ENCODE measurements at places on chromosomes 16 and 17.

- DNase-seq, result no peak
Observed at GRCh38 chr16:11530171-11530940, 56.4 kb downstream of the LITAF start.

DNA sequence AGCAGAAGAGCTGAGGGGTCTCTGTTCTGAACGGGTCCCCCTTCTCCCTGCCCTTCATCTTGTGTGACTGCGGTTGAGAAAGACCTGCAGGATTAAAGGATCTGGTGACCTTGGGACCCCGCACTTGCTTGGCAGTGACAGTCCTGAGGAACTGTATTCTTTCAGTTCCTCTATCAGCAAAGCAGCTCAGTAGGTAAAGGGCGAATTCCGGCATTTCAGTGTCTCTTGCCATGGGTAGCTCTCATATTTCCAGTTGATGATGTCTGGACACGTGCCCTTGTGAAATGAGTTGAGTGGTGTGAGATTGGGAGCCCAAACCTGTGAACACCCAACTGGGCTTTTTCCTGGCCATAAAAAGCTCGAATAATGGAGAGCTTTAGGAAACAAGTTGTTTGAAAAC, 135.7 kb downstream of the PRKCA start:
- no peak for DNase-seq

DNA sequence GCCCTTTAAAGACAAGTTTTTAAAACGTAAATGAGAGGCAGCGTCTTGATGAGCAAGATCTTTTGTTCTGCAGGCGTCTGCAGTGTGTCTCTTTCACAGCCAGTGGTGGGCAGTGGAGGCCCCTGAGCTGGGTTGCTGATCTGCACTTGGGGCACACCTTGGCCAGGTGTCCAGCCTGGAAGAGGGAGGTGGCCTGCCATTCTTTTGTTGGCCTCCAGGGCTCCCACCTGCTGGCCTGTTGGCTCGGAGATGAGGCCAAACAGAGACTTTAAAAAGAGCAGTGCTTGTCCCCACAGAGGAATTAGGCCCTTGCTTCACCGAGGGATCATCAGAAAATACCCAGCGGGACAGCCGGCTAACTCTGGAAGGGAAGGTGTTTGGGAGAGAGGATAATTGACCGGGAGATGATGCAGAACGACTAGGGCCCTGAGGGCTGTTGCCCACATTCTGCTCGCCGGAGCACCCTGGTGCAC, 145.9 kb upstream of the PLCG2 start:
- DNase-seq, result no peak

DNA sequence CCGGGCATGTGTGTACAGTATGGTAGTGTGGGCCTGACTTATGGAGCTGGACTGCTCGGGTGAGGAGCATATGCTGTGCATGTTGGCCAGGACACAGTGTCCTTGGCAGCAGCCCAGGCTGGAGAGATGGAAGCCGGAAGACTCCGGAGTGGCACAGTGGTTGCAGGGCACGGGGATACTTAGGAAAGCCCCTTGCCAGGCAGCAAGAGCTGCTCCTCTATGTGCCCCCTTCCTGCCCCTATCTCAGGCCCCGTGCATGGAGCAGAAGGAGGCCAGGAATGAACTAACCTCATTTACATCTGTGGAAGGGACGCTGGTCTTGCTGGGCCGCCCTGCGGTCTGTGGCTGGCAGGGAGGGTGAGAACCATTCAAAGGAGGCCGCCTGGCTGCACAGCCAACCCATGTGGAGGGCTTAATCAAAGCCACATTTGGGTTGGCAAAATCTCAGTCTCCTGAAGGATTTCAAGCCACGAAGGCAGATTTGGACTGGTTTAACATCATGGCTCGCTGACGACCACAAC, 32.2 kb upstream of the RCVRN start:
- DNase-seq, result no peak

DNA sequence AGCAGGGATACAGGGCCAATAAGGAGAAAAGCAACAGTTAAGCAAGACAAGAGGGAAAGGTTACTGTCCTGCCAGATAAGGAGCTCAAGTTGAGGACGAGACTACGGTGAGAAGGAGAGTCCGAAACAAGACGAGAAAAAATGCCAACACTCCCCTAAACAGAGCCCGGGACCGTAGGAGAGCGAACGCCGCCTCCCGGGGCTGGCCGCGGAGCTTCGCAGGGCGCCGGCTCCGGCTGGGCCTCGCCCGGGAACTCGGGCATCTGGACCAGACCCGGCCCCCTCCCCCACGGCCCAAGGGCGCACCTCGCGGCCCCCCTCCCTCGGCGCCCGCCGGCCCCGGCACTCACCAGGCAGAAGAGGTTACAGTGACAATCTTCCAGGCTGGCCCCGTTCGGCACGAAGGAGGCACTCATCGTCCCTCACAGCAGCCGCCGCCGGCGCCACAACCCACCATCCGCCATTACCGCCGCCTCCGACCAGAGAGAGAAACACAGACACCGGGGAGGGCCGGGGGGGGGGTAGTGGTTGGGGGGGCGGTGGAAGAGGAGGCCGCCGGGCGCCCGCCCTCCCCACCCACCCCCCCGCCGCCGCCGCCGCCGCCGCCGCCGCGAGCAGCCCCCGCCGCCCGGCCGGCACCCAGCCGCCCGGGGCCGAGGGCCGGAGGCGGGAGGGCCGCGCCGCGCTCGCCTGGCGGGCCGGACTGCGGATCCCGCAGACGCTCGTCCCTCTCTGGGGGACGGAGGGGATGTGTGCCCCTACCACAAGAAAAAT, at the start of gene MED13:
MED13 (minus strand) TSS at position 488 of the 773 bp plus-strand sequence; CDS start at position 415, 73 bp downstream.
- no peak for DNase-seq

DNA sequence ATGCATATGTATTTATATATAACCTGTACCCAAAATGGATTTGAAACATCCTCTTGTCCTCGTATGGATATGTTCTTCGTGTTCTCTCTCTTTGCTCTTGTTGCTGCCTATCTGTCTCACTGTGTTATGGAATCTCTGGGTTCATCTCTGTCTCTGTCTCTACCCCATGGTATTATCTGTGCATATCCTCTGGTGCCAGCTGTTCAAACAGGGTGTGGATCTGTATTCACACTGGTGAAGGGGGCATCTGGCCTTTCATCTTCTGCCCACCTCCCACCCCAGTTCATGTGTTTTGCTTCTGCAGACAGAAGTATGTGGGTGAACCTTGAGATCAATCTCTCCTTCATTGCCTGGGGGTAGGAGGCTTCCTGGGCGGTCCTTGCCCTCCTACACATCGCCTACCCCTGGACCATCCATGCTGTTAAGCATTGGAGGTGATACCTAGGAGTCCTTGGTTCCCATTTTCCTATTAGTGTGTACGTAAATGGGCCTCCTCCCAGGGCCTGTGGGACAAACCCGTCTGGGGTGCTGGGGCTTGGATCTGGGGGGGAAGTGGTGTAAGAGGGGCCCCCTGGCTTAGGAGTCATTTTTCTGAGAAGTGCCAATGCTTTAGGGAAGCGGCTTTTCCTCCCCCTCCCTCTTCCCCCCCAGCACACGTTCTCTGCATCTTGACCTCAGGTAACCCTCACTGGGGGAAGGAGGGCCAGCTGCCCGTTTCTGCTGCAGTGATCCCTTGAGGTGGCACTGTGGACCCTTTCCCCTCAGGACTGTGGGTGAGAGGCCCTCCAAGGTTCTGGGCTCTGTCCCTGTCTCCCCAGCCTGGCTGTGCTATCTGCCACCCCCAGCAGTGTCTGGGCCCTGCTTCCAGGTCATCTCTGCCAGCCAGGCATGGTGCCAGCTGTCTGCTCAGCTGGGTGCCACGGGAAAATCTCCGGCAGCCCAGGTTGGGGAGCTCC, 21.1 kb downstream of the RARA start:
- DNase-seq, result no peak

GRCh38 chr17:3986270-3986938, 22.2 kb upstream of the ATP2A3 start:
- DNase-seq, result no peak

GRCh38 chr16:79250502-79251098, 349.9 kb downstream of the MAF start:
- no peak for DNase-seq

DNA sequence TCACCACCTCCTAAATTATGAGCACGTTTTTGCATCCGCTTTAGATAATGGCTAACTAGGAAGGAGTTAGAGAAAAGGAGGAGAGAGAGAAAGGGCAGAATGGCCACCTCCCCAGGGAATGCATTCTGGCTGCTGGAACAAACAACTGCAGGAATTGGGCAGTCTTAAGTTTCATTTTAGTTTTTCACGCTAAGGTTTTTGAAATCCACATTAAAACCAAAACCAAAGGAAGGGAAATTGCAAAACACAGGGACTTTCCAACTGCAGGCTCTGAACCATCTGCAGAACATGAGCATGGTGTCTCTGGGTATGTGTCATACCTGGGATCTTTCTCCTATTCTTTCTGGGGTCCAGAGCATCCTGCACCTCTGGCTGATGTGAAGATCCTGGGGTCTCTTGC, 12.1 kb upstream of the CCL8 start:
- no peak for DNase-seq

DNA sequence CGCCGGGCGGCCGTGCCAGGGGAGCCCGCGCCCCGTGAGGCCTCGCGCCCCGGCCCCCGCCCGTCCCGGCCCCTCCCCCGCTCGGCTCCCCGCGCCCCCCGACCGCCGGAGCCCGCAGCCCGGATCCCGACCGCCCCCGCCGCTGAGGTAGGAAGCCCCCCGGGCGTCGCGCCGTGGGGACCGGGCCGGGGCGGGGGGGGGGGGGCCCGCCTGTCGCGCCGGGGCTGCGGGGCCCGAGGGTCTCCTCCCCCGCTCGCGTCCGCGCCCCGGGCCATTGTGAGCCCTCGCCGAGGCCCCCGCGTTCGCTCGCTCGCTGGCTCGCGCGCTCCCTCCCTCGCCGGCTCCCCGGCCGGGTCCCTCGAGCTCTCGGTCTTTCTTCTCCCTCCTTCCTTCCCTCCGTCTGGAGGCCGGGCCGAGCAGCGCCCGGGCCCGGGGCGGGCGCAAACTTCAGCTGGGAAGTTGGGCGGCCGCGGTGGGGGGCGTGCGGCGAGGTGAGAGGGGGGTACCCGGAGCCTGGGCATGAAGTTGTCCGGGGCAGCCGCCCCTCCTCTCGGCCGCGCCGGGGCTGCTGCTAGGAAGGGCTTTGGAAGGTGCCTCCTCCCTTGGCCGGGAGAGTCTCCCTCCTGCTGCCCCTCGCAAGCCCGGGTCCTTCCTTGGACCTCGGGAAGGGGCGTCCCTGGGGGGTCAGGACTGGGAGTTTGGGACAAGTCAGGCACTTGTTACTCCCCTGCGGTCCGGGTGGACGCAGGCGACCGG, 419 bp downstream of the GLIS2 start:
- DNase-seq, result no peak

DNA sequence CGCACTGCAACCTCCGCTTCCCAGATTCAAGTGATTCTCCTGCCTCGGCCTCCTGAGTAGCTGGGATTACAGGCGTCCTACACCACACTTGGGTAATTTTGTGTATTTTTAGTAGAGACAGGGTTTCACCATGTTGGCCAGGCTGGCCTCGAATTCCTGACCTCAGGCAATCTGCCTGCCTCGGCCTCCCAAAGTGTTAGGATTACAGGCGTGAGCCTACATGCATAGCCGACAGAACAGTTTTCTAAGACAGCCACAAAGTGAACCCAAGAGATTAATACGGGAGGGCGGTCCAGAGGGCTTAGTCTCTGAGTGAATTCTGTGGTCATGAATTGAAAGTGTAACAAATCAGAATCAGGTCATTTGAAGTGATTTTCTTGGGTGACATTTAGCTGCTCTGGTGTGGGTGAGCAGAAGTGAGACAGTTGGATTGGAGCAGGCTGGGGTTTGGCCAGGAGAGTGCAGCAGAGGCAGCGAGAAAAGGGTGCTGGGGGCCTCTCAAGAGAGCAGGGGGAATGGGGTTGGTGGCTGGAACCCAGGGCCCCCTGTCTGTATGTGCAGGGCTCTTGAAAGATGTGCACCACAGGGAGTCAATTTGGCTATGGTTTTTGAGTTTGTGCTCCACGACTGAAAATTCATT, 231.4 kb upstream of the WSCD1 start:
- DNase-seq, result no peak

DNA sequence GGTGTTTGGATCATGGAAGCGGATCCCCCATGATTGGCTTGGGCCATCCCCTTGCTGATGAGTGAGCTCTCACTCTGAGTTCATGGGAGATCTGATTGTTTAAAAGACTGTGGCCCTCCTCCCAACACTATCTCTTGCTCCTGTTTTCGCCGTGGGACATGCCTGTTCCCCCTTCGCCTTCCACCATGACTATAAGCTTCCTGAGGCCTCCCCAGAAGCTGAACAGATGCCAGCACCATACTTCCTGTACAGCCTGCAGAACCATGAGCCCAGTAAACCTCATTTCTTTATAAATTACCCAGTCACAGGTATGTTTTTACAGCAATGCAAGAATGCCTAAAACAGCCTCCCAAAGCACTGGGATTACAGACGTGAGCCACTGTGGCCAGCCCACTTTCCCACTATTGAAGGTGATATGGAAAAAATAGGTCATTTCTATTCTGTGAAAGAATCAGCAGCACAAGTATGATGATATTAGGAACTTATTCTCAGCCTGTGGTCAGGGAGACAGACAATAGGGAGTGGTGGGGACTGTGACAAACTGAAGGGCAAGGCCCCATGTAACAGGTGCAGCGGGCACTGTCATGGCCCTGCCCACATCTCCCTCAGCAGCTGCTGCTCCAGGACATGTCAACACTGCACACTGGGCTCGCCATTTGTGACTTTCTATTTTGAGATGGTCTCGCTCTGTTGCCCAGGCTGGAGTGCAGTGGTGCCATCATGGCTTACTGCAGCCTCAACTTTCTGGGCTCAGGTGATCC, 33.7 kb upstream of the LITAF start:
- no peak for DNase-seq

GRCh38 chr17:50346313-50347116, 589 bp downstream of the XYLT2 start:
- DNase-seq, result no peak

DNA sequence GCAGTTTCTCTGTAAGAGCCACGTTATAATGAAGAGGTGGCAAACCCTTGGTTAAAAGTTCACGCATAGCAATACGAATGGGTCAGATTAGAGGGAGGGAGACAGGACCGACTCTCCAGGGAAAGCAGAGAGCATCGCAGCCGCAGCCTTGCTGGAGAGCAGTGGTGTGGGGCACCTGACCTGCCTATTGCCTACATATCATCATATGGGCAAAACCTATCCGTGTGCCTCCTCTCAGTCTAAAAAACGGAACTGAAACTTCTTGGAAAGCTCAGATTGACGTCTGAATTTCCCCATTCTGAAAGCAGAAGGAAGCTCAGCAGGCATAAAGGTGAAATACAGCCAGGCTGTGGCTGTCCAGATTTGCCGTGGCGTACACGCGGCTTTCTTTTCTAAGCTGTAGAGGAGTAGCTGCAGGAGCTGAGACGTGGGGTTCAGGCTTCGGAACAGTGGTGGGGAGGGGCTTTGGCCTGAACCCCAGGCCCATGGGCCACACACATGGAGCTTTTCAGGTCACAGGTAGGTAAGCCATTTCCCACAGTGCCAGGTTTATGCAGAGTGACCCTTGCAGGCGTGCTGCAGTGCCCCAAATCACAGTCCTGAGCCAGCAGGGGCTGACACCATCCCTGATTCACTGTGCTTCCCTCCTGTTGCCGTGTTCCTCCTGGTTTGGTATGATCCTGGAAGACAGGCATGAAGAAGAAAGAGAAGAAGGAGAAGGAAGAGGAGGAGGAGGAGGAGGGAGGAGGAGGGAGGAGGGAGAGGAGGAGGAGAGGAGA, 41.6 kb upstream of the TNRC6C start:
- DNase-seq, result no peak

All from right renal pelvis (tissue), 4 donors.